Activated CD8-positive, alpha-beta T cell treated with anti-CD3 and anti-CD28 coated beads, Interleukin-2, amount 10 ng/mL, durations not matched to agents 7 days and 5 days (primary cell): ENCODE measurements at places on chromosomes 12 and 14. TPM values are rescaled to one million over a fixed set of nuclear protein-coding genes. Genes with fewer than 3 reads are reported as not detected.

FANCM gene
- total RNA-seq: 20.2 TPM

KRT77 gene
- total RNA-seq: not detected

STAC3 gene
- total RNA-seq: 7.5 TPM

SERPINA12 gene
- not detected for total RNA-seq

NGB gene
- total RNA-seq: not detected

CCDC59 gene
- total RNA-seq: 49.0 TPM

ZNF891 gene
- total RNA-seq: 2.3 TPM

GPRC5A gene
- total RNA-seq: not detected

SGPP1 gene
- total RNA-seq: 18.2 TPM

MGST1 gene
- total RNA-seq: not detected

OTX2 gene
- total RNA-seq: not detected

GOLGA3 gene
- total RNA-seq: 69.3 TPM

MFAP5 gene
- total RNA-seq: not detected

CLEC4E gene
- not detected for total RNA-seq

KMT2D gene
- 113 TPM for total RNA-seq

SYNDIG1L gene
- total RNA-seq: not detected

MYH7 gene
- total RNA-seq: not detected

ATP6V1D gene
- 43.6 TPM for total RNA-seq

SLC39A9 gene
- total RNA-seq: 44.5 TPM

PRIMA1 gene
- total RNA-seq: not detected

OASL gene
- 33.5 TPM for total RNA-seq

GPR132 gene
- 35.7 TPM for total RNA-seq

TEX22 gene
- 1.9 TPM for total RNA-seq

CCDC88C gene
- total RNA-seq: 153 TPM

RTL1 gene
- not detected for total RNA-seq

PLEK2 gene
- total RNA-seq: not detected

ST8SIA1 gene
- 0.34 TPM for total RNA-seq

RPGRIP1 gene
- not detected for total RNA-seq

CCDC184 gene
- total RNA-seq: 1.4 TPM

ZNF384 gene
- 76.4 TPM for total RNA-seq

RNFT2 gene
- total RNA-seq: 11.9 TPM

SMCO3 gene
- total RNA-seq: not detected

SLC5A8 gene
- total RNA-seq: not detected

HPD gene
- not detected for total RNA-seq

SPIC gene
- not detected for total RNA-seq

MAP1LC3B2 gene
- 1.7 TPM for total RNA-seq

CPNE8 gene
- total RNA-seq: 1.3 TPM

NEUROD4 gene
- not detected for total RNA-seq

KLRD1 gene
- 7.6 TPM for total RNA-seq

SAMD15 gene
- total RNA-seq: 0.23 TPM

TSHR gene
- not detected for total RNA-seq

LHX5 gene
- not detected for total RNA-seq

KRT4 gene
- not detected for total RNA-seq

TMEM119 gene
- not detected for total RNA-seq

CPNE6 gene
- not detected for total RNA-seq

ATG14 gene
- 4.4 TPM for total RNA-seq

GPR84 gene
- total RNA-seq: 0.57 TPM

KERA gene
- not detected for total RNA-seq

OVCH1 gene
- total RNA-seq: not detected

KRT78 gene
- total RNA-seq: not detected

NTN4 gene
- not detected for total RNA-seq

TEX52 gene
- total RNA-seq: 0.40 TPM
